ENCODE measurements at places on chromosomes 4 and X.
A peak's percentile ranks its signal among the peaks of the same experiment; 100 is the strongest.

DNA sequence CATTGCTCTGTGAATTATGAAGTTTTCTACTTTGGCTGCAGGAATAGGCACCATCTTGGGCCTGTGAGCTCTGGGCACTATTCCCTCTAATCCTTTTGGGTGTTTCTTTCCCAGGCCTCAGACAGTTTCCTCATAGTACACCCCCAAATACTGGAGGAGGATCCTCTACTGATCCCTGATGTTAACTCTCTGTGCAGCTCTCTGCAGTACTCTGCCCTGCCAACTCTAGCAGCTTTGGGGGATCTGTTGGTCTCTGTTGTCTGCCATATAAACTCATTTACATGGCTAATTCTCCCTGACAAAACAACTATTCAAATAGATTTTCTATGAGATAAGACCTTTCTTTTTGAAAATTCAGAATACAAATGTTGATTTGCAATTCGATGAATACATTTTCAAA, 29.9 kb downstream of the USP53 start:
- no peak for DNase-seq

DNA sequence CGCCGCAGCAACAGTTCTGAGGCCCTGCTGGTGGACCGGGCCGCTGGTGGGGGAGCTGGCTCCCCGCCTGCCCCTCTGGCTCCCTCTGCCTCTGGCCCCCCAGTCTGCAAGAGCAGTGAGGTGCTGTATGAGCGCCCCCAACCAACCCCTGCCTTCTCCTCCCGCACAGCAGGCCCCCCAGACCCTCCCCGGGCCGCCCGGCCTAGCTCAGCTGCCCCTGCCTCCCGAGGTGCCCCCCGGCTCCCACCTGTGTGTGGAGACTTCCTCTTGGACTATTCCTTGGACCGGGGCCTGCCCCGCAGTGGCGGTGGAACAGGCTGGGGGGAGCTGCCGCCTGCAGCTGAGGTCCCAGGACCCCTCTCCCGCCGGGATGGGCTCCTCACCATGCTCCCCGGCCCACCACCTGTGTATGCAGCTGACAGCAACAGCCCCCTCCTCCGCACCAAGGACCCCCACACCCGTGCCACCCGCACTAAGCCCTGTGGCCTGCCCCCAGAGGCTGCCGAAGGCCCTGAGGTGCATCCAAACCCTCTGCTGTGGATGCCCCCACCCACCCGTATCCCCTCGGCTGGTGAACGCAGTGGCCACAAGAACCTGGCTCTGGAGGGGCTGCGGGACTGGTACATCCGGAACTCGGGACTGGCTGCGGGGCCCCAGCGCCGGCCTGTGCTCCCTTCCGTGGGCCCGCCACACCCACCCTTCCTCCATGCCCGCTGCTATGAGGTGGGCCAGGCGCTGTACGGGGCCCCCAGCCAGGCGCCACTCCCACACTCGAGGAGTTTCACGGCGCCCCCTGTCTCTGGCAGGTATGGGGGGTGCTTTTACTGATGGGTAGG, 6.3 kb downstream of the PRAF2 start:
- DNase-seq: no peak

- DNase-seq: no peak
Measured at GRCh38 chr4:120918788-120919187, 3.7 kb downstream of the PRDM5 start.

GRCh38 chr4:85113706-85114105, 147.2 kb upstream of the WDFY3 start:
- no peak for DNase-seq

DNA sequence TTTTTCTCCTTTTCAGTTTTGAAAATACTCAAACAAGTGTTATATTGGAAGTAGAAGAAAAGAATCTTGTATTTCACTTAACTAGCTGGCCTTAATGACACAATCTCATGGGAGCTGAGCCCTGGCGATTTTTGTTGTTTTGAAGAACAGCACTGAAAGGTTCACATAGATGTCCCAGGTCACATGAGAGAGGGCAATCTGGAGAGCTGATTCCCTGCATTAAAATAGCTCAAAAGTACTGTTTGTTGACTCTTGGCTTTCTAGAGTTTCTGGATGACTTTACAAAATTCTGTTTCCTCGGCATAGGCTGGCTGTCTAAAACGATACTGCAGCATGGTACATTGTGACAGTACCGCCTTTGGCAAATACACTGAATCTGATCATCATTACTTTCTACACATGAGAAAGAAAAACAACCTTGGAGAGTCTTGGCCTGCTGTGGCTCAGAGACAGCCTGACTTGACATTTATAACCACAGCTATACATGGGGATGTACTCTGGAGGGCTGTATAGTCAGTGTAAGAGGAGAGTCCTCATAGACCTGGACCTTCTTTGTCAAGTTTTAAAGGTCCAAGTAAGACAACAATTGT, 119.8 kb upstream of the PDLIM3 start:
- DNase-seq: no peak

DNA sequence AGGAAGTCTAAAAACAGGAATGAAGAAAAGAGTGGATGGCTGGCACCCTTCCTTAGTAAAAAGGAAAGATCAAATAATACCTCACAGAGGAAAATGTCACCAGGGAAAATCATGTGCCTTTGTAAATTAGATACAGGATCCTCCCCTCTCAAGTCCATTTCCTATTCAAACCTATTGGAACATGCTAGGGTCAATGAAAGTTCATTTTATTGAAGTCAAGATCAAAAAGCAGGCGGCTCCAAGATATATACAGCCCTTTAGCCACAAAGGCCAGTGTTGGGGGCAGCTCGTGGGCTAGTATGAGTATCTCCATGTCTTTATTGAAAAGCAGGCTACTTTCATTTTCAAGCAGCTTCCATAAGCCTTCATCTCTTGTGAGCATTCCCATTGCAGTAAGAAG, 141.1 kb downstream of the QDPR start:
- DNase-seq: peak; percentile 55

- no peak for DNase-seq
Measured at GRCh38 chrX:77450996-77451395, 3.8 kb downstream of the FGF16 start.

DNA sequence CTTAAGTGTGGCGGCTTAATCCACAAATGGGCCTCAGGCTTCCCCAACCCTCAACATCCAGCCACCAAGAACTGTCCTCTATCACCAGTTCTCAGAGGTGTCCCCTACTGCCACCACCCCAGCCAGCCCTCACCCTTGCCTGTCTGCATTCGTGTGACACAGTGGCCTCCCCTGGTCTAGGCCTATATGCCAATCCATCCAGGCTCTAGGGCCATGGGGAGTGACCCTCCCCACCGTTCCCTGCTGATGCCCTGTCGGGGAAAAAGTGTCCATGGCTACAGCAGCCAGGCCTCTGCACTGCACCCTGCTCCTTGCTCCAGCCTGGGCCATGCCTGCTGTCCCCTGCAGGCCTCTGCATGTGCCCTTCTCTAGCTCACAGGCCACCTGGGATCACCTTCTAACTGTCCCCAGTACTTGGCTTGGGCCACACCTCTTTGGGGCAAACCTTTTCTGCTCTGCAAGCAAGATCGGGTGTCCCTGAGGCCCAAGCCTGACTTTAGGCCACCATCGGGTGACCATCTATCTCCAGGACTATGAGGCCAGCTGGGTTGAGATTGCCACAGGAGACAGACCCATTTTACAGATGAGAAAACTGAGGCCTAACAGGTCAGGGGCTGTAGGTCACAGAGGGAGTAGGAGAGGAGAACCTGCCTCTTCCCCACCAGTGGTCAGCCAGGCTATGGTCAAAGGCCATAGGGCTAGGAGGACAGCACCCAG, 75.8 kb downstream of the JAKMIP1 start:
- DNase-seq: no peak

GRCh38 chrX:30955687-30956086, 66.6 kb upstream of the TAB3 start:
- DNase-seq: no peak

DNA sequence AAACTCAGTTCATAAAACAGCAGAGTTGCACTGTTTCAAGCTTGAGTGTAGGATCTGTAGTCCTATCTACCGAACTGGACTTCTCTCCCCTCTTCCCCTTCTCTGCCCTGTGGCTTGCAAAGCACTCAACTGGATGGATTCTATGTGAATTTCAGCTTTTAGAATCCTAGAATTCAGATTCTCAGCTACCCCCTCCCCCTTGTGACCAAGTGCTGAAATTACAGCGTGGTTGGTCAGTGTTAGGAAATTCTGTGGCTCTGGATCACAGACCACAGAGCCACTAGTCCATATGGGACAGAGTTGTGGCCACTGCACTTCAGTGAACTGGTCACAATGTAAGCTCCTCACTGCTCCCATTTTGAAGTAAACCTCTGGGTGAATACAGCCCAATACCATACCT, 64.6 kb upstream of the TRPC5 start:
- DNase-seq: peak; percentile 2

GRCh38 chrX:133285341-133285740, 67.2 kb upstream of the TFDP3 start:
- no peak for DNase-seq

DNA sequence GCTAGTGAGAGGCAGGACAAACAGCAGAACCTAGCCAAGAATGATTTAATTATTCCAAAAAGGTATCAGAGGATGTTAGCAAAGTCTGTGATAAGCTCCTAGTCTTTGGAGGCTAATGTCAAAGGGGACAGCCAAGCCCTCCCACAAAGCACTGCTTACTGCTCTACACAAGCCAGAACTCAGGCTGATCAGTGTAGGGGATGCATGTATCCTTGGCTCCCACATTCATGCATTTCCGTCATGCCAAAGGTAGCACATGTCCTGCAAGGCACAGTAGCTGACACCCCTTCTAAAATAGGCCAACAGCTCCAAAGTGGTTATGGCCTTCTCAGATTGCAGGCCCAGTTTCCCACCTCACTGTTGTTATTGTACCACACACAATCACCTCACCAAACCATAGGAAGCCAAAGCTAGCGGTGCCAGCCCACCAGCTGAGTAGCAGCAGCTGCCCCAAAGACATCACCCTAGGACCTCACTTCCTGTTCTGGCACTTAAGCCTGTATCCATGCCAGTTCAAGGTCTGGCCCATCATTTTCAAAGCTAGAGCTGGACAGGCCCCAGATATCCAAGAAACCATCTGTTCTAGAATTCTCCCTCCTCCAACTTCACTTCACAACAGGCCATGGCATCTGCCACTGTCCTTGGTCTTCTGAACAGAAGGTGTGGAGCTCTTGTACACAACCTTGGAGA, 40.9 kb downstream of the TSPAN5 start:
- no peak for DNase-seq

DNA sequence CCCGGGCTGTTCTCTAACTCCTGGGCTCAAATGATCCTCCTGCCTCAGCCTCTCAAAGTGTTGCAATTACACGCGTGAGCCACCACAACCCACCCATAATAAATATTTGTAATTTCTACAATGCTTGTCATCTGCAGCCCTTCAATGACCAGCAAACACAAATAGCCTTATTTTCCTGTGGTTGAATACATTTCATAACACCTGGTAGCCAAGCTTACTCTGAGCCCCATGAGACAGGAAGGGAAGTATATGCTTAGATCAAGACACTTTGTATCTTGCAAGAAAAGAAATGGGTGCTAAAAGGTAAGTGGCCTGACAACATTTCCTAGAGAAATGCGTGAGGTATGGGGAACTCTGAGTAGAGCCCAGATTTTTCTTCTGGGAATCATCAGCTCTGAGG, 56.9 kb upstream of the PDGFRA start:
- DNase-seq: no peak

DNA sequence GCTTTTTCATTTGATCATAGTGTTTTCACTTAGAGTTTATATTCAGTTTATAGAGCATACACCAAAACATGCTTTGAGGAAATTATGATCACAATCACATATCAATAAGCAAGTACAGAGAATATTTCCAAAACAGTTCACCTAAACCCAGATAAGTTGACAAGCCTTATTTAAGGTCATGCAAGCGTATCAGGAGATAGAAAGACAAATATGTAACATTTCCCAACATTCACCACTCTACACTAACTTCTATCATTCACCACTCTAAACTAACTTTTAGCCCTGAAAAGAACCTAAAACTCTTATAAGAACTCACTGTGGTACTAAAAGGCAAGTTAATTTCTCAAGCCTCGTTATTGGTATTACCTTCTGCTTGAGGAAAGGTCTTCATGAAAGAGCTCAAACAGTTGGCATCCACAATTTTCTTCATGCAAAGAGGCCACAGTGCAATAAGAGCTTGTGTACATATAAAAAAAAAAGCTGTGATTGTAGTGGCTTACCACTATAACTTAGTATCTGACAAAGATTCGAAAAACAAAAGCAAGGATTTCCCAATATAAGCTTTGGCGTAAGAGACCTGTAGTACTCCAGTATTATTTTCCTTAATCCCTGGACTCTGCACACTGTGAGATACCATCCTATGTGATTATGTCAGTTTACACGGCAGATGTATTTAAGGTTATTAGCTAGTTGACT, 903.3 kb downstream of the STIM2 start:
- DNase-seq: no peak

DNA sequence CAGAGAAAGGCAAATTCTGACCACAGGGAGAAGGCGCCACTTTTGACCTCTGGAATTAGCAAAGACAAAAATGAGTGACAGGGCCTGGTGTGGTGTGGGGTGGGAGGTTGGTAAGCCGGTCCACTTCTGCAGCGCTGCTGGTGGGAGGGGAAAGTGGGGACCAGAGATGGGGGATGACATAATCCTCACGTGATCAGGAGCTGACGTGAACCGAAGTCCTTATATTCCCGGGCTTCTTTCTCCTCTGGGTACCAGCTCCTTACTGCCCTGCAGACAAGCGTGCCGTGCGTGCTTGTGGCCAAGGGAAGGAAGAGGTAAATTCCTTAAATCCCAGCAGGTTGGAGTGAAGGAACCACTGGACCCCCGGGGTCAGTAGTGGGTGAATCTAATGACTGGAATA, at the start of gene TCEAL7:
Gene TCEAL7 (plus strand): TSS at position 249 of the 400 bp plus-strand sequence. CDS start 1,165 bp downstream, outside the sequence.
- DNase-seq: no peak

DNA sequence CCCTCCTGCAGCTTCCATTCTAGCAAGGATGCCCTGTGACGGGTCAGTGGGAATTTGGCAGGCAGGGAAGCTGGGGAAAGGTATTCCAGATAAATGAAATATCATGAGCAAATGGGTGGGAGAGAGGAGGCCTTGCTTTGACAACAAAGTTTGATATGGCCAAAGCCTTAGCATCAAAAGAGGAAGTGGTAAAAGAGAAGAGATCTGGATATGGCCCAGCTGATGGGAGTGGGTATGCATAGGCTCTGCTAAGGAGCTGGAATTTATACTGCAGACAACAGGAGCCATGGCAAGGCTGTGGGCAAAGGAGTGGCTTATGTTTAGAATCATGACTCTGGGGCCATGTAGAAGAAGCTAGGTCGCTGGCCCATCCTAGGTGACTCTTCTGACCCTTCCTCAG, 89.2 kb downstream of the PJA1 start:
- no peak for DNase-seq

- no peak for DNase-seq
Measured at GRCh38 chrX:11632732-11633131, 33.0 kb downstream of the ARHGAP6 start.

- DNase-seq: peak; percentile 21
Measured at GRCh38 chr4:88765729-88766128, 68.1 kb upstream of the NAP1L5 start.

DNA sequence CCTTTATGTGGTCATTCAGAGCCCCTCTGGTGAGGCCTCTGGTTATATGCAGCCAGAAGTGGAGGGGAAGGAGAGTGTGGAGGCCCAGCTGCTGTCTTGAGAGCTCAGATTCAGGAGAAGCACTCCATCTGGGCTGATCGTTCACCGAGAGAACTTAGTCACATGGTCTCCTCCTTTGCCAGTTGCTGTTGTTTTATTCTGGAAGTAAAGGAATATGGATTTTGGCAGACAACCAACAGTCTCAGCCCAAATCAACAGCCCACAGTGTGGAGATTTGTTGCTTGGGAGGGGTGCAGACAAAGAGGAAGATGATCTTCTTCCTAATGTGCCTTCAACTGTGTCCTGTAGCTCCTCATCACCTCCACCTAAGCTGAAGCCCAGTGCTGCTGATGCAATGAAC, 355.4 kb downstream of the ANK2 start:
- DNase-seq: no peak
